ENCODE measurements at places on chromosomes 16 and 17. TPM values are rescaled to one million over a fixed set of nuclear protein-coding genes. Genes with fewer than 3 reads are reported as not detected.

Gene ACE
- total RNA-seq, result 6.2 TPM

Gene MYH1
- total RNA-seq, result 0.14 TPM

Gene BORCS6
- total RNA-seq, result 8.4 TPM

Gene BICDL2
- 0.05 TPM for total RNA-seq

Gene NEUROD2
- total RNA-seq, result not detected

Gene KRT32
- total RNA-seq, result 0.22 TPM

Gene EFNB3
- total RNA-seq, result not detected

Gene CCDC40
- total RNA-seq, result 7.7 TPM

Gene GUCY2D
- total RNA-seq, result not detected

Gene CCDC154
- total RNA-seq, result 1.3 TPM

Gene UBE2G1
- total RNA-seq, result 92.8 TPM

Gene CETP
- 0.16 TPM for total RNA-seq

Gene PDIA2
- 1.6 TPM for total RNA-seq

Gene SLFN13
- total RNA-seq, result 3.4 TPM

Gene ZNF205
- total RNA-seq, result 8.0 TPM

Gene PPP1R27
- 0.25 TPM for total RNA-seq

Gene SLC5A11
- total RNA-seq, result 0.14 TPM

Gene TP53TG3F
- not detected for total RNA-seq

Gene TP53TG3
- total RNA-seq, result not detected

Gene NOTUM
- not detected for total RNA-seq

Gene DLX4
- not detected for total RNA-seq

Gene REXO5
- total RNA-seq, result 5.9 TPM

Gene TMC8
- total RNA-seq, result 1.3 TPM

Gene ABCC3
- 0.88 TPM for total RNA-seq

Gene PSME3
- 62.6 TPM for total RNA-seq

Gene CPHXL2
- total RNA-seq, result not detected

Gene HAGHL
- 12.0 TPM for total RNA-seq

Gene PSMD7
- total RNA-seq, result 123 TPM

Gene COA3
- 71.0 TPM for total RNA-seq

Gene KLHL11
- 3.5 TPM for total RNA-seq

Gene MARCHF10
- not detected for total RNA-seq

Gene CTDNEP1
- 105 TPM for total RNA-seq

Gene GPATCH8
- 16.6 TPM for total RNA-seq

Gene AOC2
- total RNA-seq, result 0.44 TPM

Gene C17orf50
- not detected for total RNA-seq

Gene CDH5
- total RNA-seq, result 47.1 TPM

Gene HSPB9
- not detected for total RNA-seq

Gene CMTM4
- total RNA-seq, result 11.3 TPM

Gene EVI2B
- 2.7 TPM for total RNA-seq

Gene PMFBP1
- 0.05 TPM for total RNA-seq

Gene ATP2A3
- 8.6 TPM for total RNA-seq

Gene NPIPA5
- 5.7 TPM for total RNA-seq

Gene CES5A
- total RNA-seq, result not detected

Gene PYCARD
- 5.3 TPM for total RNA-seq

Gene GGT6
- total RNA-seq, result not detected

Gene NAA38
- 89.8 TPM for total RNA-seq

All from left ventricle myocardium inferior (tissue), 1 donor.